Effector memory CD4-positive, alpha-beta T cell (primary cell): ENCODE measurements at places on chromosomes 5 and 9.
A peak's percentile ranks its signal among the peaks of the same experiment; 100 is the strongest.

- no peak for DNase-seq
These were observed 55.9 kb downstream of the IRF1 start for GRCh38 chr5:132434416-132435286.

DNA sequence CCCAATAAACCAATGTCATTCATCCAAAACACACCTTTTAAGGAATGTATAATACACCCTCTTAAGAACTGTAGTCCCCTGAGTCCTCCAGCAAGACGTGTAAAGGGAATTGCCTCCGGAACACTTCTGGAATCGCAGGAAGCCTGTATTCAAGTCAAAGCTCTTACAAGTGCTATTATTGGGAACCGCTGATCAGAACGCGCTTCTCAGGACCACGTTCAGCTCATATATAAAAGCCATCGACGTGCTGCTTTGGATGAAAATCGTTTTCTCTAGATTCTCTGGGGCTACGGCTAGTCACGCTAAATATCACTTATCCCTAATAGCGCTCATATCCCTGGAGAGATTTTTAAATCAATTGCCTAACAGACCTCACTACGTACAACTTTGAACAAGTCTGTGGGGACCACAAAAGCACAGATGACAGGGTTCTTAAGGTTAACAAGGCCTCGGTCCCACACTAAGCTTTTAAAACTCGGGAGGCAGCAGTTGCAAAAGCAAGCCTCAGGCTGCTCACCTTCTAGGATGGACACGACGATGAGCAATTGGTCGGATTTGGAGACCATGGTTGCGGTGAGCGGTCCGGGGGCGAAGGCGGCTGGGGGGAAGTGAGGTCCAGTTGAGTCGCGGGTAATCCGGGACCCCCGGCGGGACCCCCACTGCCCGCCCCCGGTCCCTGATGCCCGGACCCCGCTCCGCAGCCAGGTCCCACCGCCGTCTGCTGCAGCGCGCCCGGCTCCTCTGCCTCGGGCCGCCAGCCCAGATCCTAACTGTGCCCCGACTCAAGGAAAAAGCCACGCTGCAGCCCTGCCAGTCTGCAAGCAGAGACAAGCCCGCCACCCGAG is 548 bp downstream of the CEP120 start:
- peak; percentile 8 for DNase-seq

DNA sequence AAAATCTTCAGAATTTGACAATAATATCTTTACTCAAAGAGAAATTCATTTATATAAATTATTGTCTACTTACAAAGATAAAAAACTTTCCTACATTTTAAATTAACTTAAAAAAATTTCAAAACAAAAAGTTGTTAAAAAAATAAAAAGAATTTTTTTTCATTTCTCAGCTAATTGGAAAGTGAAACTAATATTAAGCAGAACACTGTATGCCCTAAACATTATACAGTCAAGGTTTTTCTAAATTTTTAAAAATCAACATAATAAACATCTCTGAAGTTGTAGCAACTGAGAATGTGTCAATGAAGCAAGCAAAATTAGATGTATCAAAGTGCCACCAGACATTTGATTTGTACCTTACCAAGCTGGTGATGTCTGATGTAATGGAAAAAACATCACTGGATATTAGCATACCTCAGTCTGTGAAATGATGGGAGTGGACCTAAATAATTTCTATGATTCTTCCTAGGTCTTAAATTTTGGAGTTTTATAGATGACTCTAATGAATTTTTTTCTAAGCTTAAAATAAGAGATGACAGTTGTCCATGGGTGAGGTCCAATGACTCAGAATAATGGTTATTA is 290.1 kb downstream of the ADAMTS6 start:
- DNase-seq = no peak

- no peak for DNase-seq
These were observed 65.3 kb downstream of the CWC27 start for GRCh38 chr5:64834037-64834436.

- DNase-seq = no peak
These were observed 75.1 kb upstream of the SLC25A51 start for GRCh38 chr9:37978983-37979382.

DNA sequence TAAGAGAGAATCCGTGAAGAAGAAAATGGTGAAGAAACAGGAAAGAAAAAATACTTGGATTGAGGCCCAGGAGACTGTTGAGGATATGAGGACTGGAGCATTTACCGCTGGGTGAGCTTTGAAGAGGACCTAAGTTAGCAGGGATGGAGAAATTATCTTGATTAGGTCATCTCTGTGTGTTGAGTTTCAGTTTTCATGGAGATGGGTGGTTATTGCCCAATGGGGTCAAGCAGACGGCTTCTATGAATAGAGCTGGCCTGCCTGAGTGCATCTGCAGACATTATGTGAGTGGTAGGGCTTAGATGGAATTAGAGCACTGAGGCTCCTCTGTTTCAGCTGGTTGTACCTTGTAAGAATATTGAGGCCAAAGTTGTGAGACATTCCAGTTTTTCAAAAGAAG is 245.4 kb upstream of the FBXL7 start:
- DNase-seq = no peak

DNA sequence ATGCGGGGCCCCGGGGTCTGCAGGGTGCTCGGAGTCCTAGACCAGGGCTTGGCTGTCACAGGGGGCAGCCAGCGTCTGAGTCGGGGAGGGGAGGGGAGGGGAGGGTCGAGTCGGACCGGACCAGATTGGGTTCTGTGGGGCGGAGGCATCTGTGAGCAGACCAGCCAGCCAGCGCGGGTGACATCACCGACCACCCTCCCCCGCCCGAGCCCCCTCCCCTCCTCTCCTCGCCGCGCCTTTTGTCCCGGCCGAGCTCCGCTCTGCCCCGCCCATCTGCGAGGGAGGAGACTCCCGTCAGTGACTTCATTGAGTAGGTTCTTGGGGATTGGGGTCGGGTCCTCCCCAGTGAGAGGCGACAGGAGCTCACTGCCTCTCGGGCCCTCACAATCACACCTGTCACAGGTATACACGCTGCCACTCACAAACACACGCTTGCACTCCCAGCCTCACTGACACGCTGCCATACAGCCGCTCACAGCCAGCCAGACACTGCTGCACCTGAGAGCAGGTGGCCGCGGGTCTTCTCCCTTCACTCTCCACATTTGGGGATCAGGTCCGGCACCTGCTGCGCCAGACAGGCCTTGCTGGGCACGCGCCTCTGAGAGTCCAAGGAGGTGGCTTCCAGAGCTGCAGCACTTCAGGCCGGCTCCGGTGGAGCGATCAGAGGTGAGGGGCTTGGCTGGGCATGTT is 546 bp downstream of the DNAJB5 start:
- DNase-seq = peak; percentile 33

- no peak for DNase-seq
These were observed 202.6 kb downstream of the DENND1A start for GRCh38 chr9:123727332-123727731.

- no peak for DNase-seq
These were observed 813.5 kb downstream of the TLE4 start for GRCh38 chr9:80385246-80385645.

DNA sequence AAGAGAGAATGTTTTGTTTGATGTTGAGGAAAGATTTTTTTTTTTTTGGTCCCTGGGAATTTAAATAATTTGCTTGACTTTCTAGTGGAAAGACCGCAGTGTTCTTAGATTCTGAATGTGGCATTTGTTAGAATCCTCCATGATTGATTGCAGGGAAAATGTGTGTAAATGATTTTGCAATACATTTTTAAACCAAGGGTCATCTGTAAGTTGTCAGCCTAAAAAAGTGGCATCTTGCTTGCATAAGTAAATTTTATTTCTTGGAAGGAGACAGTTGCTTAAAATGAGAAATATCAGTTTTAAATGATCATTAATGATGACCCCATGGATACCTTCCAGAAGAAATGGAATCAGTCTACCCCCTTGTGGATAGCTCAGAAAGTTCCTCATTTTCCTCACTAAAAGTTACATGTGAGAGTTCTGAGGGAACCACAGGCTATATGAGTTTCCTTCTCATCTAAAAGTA is 105.1 kb upstream of the SLC25A48 start:
- DNase-seq = no peak

DNA sequence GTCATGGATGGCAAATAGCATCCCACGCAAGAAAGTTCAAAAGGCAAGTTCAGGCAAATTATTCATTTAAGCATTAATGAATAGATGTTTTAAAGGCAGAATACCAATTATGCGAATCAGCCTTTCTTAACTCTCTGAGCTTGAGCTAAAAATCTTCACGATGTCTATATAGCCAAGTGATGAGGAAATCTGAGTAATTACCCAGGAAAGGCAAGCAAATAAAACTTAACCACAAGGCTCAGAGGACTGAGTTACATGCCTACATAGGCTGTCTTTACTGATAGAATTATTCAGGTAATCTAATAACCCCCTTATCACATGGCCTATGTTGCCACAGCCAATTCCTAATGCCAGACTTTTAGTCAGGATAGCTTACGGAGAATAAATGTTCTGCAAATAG is 120.8 kb upstream of the MTAP start:
- DNase-seq = no peak

DNA sequence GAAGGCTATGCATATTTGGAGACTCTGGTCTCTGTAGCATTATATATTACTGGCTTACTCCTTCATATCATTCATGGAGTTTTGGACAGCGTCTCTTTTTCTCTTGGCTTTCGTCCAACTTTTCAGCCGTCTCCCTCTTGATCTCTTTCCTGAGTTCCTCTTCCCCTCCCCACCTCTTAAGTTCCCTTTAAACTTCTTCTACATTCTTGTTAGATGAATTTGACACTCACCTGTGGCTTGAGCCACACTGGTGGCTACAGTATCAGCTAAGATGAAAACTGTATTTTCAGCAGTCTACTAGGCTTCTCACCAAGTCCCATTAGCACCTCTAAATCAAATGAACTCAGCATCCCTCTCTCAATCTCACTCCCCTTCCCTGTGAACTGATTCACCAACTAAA is 128.1 kb downstream of the STARD4 start:
- no peak for DNase-seq

GRCh38 chr5:122465031-122465577 is 153.1 kb downstream of the SNCAIP start:
- no peak for DNase-seq

DNA sequence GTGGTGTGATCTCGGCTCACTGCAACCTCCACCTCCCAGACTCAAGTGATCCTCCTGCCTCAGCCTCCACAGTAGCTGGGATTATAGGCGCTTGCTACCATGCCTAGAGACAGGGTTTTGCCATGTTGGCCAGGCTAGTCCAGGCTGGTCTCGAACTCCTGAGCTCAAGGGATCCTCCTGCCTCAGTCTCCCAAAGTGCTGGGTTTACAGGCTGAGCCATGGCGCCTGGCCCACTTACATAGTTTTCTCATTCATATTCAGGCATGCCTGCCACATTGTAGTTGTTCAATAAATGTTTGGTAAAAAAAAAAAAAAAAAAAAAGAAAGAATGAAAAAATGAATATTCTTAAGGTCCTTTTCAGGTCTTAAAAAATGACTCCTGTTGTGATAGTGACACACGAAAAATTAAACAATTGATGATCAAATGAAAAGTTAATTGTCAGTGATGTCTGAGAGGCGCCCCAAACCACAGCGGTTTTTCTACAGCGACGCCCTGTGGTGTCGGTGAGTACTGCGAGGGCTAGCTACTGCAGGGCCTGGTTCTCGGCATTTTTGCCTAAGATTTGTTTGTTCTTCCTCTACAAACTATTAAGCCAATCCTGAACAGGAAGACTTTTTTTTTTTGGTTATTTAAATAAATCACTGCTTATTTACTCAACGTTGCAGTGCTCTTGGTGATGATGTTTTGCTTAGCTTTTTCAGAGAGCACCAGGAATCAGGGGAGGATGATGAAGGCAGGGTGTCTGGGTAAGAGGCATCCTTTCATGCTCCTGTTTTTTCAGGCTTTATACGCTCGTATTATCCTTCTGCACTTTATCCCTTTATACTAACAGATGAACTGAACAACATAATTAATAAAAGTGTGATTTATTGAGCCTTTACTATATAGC is 67.0 kb upstream of the DPYSL3 start:
- DNase-seq = no peak

GRCh38 chr5:6728795-6729183 is 15.6 kb downstream of the TENT4A start:
- no peak for DNase-seq

- DNase-seq = no peak
These were observed 57.1 kb upstream of the NMUR2 start for GRCh38 chr5:152462021-152462721.

- DNase-seq = no peak
These were observed 61.4 kb downstream of the SNX24 start for GRCh38 chr5:122906768-122907167.

DNA sequence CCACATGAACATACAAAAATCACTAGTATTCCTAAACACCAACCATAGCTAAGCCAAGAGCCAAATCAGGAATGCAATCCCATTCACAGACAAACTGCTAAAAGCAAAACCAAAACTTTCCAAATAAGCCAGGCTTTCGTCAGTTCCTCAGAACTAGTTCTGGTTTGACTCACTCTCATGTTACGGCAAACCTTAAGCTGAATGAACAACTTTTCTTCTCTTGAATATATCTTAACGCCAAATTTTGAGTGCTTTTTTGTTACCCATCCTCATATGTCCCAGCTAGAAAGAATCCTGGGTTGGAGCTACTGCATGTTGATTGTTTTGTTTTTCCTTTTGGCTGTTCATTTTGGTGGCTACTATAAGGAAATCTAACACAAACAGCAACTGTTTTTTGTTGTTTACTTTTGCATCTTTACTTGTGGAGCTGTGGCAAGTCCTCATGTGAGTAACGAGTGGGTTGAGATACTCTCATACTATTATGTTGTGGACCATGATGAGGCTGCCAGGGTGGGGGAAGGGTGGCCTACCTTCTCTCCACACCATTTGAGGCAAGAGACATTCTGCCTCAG is at the start of gene PDCD1LG2:
TSS of gene PDCD1LG2 (plus strand) at position 172 of the 572 bp plus-strand sequence. CDS start 12,016 bp downstream, outside the sequence.
- no peak for DNase-seq

DNA sequence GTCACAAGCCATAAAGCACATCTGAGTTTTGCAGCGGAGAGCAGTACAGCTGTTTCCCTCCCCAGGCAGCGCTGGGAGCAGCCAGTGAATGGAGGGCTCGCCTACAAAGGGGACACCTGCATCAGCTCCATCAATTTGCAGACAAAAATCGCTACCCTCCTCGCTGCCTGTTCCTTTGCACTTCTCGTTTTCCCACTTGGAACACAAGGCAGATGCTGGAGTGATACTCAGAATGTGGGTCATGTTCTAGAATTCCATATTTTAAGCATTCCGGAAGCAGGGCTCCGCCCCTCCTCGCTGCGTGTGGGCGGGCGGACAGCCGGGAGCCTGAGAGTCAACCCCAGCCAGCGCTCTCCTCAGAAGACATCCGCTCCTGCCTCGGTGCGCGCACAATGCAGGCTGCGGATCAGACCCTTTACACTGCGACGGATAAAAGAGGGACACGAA is 92.1 kb downstream of the LMNB1 start:
- DNase-seq = no peak

DNA sequence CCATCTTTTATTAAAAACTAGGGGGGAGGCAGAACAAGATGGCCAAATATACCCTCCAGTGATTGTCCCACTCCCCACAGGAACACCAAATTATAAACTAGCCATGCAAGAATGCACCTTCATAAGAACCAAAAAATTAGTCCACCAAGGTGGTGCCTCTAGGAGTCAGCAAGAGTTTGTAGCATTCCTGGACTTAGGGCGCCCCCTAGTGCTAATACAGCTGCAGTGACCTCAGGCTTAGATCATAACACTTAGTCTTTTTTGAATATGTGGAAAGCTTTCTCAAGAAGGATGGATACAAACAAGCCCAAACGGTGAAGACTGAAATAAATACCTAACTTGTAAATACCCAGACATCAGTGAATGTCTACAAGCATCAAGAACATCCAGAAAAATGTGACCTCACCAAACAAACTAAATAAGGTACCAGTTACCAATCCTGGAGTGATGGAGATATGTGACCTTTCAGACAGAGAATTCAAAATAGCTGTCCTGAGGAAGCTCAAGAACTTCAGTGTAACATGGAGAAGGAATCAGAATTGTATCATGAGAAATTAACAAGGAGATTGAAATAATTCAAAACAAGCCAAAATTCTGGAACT is 19.3 kb downstream of the PPIP5K2 start:
- DNase-seq = peak; percentile 73
